GM12864 (cell line): ENCODE measurements at places on chromosomes 1 and 21.

- no peak for DNase-seq
These were observed 397.6 kb downstream of the LRRIQ3 start for GRCh38 chr1:73800376-73800775.

GRCh38 chr1:59952065-59952464 is 25.5 kb upstream of the CYP2J2 start:
- no peak for DNase-seq

DNA sequence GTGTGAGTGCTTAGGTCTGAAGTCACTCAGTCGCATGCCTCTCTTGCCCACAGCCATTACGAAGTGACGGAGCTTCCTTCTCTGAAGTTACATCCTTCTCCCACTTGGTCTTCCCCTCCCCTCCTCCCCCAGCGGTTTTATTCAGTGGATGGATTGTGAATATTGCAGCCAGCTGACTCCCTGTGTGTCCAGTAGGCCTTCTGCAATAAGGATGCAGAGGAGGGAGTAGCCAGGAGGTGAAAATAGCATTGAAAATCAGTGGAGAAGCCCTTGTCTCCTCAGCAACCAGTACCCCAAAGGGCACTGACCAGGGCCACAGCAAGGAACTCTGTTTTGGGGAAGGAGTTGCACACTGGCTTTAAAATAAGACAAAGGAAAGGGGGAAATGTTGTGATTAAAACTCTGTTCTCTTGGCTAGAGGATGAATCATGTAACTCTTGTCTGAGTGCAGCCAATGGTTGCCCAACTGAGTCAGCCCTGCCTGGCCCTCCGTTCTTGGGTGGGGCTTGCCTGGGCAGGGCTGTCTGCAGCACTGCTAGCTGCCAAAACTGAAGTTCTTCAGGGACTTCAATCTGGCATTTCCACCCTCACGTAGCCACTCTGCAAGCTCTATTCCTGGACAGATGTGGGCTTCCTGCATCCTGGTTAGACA is 4.3 kb downstream of the S100A10 start:
- no peak for DNase-seq

GRCh38 chr1:237759377-237759776 is 131.3 kb downstream of the ZP4 start:
- no peak for DNase-seq
